A673 (cell line): ENCODE measurements at places on chromosomes 11 and 22. TPM values are rescaled to one million over a fixed set of nuclear protein-coding genes. Genes with fewer than 3 reads are reported as not detected.

The KCTD14 gene
- 0.45 and 1.2 TPM in 2 replicates for total RNA-seq

The CASP5 gene
- not detected in 2 replicates for total RNA-seq

The SAA1 gene
- 0.63 TPM in 1 of 2 replicates, not detected in the other for total RNA-seq

The GRM5 gene
- total RNA-seq = not detected in 2 replicates

The RIMBP3C gene
- total RNA-seq = 1.8 and 1.9 TPM in 2 replicates

The ANGPTL5 gene
- not detected in 2 replicates for total RNA-seq

The DDIAS gene
- total RNA-seq = 32.1 and 41.5 TPM in 2 replicates

The TAF6L gene
- total RNA-seq = 70.0 and 70.9 TPM in 2 replicates

The OR4C11 gene
- total RNA-seq = not detected in 2 replicates

The DRICH1 gene
- 0.45 and 0.79 TPM in 2 replicates for total RNA-seq

The CNGA4 gene
- total RNA-seq = not detected in 2 replicates

The FAM180B gene
- 0.28 and 0.62 TPM in 2 replicates for total RNA-seq

The IGLL5 gene
- total RNA-seq = not detected in 2 replicates

The ARHGAP8 gene
- 0.31 TPM in 1 of 2 replicates, not detected in the other for total RNA-seq

The OR51I1 gene
- total RNA-seq = not detected in 2 replicates

The UNC93B1 gene
- total RNA-seq = 1.4 and 2.4 TPM in 2 replicates

The COMMD9 gene
- 147 and 154 TPM in 2 replicates for total RNA-seq

The CCDC15 gene
- 4.3 and 5.4 TPM in 2 replicates for total RNA-seq

The CTSD gene
- 144 and 159 TPM in 2 replicates for total RNA-seq

The LUZP2 gene
- 0.15 and 0.17 TPM in 2 replicates for total RNA-seq

The TECTA gene
- 0.19 and 0.52 TPM in 2 replicates for total RNA-seq

The CPSF7 gene
- 160 and 162 TPM in 2 replicates for total RNA-seq

The ANAPC15 gene
- total RNA-seq = 57.2 and 58.9 TPM in 2 replicates

The CCDC34 gene
- 101 and 105 TPM in 2 replicates for total RNA-seq

The MRGPRX3 gene
- not detected in 2 replicates for total RNA-seq

The DGCR6L gene
- total RNA-seq = 50.7 and 59.7 TPM in 2 replicates

The APOBEC3A gene
- total RNA-seq = not detected in 2 replicates

The MMP12 gene
- 0.19 TPM in 1 of 2 replicates, not detected in the other for total RNA-seq

The OR10A2 gene
- not detected in 2 replicates for total RNA-seq

The TENM4 gene
- 0.11 and 0.68 TPM in 2 replicates for total RNA-seq

The OR8G5 gene
- total RNA-seq = not detected in 2 replicates

The ANO1 gene
- total RNA-seq = 0.59 and 0.90 TPM in 2 replicates

The ATXN10 gene
- 271 and 294 TPM in 2 replicates for total RNA-seq

The SYT7 gene
- total RNA-seq = 1.3 and 2.0 TPM in 2 replicates

The CDC45 gene
- total RNA-seq = 79.1 and 79.2 TPM in 2 replicates

The PPP1R14B gene
- total RNA-seq = 378 and 402 TPM in 2 replicates

The FGF4 gene
- total RNA-seq = not detected in 2 replicates
